Fibroblast of lung (primary cell): ENCODE measurements at places on chromosomes 7 and 10. TPM values are rescaled to one million over a fixed set of nuclear protein-coding genes. Genes with fewer than 3 reads are reported as not detected.

Gene UTF1
- not detected in 2 replicates for polyA plus RNA-seq

Gene GPR37
- 3.1 and 12.6 TPM in 2 replicates for polyA plus RNA-seq

Gene AFAP1L2
- polyA plus RNA-seq, result 0.43 and 9.6 TPM in 2 replicates

Gene EGR2
- 0.08 and 0.21 TPM in 2 replicates for polyA plus RNA-seq
